CD4-positive, alpha-beta T cell treated with Interleukin-1 beta for 1 hour (primary cell): ENCODE measurements at places on chromosomes 1 and 21.

- no peak for DNase-seq
These were observed 46.0 kb downstream of the PKP1 start for GRCh38 chr1:201329286-201329685.

DNA sequence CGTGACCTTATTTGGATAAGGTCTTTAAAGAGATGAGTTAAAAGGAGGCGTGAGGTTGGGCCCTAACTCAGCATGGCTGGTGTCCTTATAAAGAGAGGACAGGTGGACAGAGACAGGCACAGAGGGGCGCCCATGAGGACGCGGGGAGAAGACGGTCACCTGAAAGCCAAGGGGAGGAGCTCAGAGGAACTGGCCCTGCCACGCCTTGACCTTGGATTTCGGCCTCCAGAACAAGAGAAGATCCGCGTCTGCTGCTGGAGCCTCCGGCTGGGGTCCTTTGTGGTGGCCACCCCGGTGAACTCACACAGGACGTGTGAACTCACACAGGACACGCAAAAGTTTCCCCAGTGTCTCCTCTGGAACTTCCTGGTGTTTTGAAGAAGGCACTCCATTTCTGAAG lies 122.7 kb downstream of the SIK1 start:
- no peak for DNase-seq

- no peak for DNase-seq
These were observed 69.4 kb upstream of the ROR1 start for GRCh38 chr1:63704443-63704842.

GRCh38 chr21:33495743-33496142 lies 4.2 kb upstream of the DNAJC28 start:
- DNase-seq = no peak

GRCh38 chr1:38243106-38243505 lies 196.5 kb upstream of the POU3F1 start:
- no peak for DNase-seq

DNA sequence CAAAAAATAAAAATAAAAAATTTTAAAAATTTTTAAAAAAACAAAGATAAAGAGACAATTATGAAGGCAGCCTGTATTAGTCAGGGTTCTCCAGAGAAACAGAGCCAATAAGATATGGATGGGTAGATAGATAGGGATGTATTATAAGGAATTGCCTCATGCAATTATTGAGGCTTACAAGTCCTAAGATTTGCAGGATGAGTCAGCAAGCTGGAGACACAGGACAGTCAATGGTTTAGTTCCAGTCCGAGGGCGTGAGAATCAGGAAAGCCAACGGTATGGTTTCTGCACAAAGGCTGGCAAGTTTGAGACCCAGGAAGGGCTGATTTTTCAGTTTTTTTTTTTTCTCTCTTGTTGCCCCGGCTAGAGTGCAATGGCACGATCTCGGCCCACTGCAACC lies 24.1 kb upstream of the EIF4G3 start:
- no peak for DNase-seq

- no peak for DNase-seq
These were observed 75.7 kb upstream of the KIF26B start for GRCh38 chr1:245079021-245079609.

- no peak for DNase-seq
These were observed 295.9 kb downstream of the NTNG1 start for GRCh38 chr1:107436552-107437241.

DNA sequence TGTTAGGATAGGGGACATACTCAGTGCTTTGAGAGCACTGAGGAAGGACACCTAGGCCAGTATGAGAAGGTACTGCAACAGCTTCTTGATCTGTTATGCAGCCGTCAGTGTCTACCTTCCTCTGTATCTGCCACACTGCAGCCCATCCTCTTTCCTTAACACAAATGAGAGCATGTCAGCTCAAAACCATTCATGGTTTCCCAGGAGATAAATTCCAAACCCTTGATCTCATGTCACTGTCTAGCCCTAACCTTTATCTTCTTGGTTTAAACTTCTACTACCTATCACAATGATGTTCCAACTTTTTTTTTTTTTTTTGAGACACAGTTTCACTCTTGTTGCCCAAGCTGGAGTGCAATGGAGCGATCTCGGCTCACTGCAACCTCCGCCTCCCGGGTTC lies 1.4 kb downstream of the ZMYND12 start:
- DNase-seq = no peak

DNA sequence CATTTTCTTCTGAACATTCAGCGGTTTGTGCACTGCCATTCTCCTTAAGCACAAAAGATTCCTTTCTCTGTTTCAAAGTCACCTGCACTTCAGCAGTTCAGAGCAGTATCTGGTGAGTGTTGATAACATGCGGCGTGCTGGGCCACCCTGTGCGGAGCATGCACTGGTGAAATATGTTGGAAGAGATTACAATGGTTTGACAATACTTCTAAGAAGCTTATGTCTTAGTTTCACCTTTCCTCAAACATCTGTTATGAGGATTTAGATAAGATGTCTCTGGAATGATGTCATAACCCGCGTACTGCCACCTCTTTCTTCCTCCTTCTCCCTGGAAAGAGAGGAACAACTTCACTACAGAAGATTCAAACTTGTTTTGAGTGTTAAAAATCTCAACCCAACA lies 650.3 kb downstream of the AJAP1 start:
- DNase-seq = no peak

DNA sequence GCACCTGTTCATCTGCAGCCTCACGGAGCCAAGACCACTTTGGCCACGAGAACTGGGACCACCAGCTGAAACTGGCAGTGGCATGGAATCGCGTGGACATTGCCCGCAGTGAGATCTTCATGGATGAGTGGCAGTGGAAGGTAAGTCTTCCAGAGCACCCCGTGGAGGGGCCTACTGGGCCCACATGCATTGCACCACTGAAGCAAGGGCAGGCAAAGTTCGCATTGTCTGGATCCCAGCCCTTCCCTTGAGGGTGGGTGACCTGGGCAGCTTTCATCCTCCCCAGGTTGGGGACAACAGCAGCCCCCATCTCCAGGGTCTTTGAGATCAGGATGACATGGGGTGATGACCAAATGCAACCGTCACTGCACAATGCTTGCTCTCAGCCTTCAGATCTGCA lies 37.5 kb downstream of the TRPM2 start:
- no peak for DNase-seq

GRCh38 chr1:6090288-6090687 lies 44.6 kb downstream of the KCNAB2 start:
- no peak for DNase-seq

DNA sequence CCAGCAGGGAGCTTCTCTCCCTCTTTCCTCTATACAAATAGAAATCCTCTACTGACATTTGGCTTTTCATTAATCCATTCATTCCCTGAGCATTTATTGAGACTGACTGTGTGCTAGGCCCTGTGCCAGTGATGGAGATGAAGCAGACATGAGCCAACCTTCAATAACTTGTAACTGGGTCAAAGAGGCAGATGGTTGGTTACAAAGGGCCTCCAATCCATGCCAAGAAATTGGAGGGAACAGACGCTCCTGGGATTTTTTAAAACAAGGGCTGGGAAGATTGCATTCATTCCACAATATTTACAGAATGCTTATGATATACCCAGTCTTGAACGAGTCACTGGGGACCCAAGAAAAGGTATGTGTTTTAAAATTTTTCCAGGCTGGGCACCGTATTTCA lies 6.2 kb downstream of the HPCAL4 start:
- no peak for DNase-seq

DNA sequence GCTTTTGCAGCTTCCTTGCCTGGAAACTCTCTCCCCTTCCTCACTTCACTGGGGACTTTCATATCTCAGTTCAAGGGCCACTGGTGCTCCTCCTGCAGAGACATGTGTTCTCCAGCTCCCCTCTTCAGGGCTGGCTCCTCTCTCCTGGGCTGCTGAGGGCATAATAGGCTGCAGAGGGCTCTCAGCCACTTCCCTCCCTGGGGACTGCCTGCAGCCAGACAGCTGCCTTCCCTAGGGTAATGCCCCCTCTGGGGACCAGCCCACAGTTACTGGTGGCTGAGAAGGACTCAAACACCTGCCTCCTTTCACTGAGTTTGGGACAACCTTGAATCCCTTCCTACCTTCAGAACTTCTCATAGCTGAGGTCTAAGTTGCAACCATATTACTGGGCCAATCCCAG lies 104.8 kb upstream of the POU3F1 start:
- DNase-seq = no peak

GRCh38 chr1:218467101-218468072 lies 122.3 kb downstream of the TGFB2 start:
- no peak for DNase-seq

DNA sequence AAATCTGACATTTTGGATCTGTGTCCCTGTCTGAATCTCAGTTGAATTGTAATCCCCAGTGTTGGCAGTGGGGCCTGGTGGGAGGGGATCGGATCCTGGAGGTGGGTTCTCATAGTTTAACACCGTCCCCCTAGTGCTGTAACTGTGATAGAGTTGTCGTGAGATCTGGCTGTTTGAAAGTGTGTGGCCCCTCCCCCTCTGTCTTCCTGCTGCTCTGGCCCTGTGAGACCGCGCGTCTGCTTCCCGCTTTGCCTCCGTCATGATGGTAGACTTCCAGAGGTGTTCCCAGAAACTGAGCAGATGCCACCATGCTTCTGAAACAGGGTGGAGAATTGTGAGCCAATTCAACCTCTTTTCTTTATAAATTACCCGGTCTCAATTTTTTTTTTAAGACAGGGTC lies 25.0 kb downstream of the AGPAT3 start:
- no peak for DNase-seq

GRCh38 chr1:113226148-113226547 lies 153.2 kb downstream of the LRIG2 start:
- DNase-seq = no peak

DNA sequence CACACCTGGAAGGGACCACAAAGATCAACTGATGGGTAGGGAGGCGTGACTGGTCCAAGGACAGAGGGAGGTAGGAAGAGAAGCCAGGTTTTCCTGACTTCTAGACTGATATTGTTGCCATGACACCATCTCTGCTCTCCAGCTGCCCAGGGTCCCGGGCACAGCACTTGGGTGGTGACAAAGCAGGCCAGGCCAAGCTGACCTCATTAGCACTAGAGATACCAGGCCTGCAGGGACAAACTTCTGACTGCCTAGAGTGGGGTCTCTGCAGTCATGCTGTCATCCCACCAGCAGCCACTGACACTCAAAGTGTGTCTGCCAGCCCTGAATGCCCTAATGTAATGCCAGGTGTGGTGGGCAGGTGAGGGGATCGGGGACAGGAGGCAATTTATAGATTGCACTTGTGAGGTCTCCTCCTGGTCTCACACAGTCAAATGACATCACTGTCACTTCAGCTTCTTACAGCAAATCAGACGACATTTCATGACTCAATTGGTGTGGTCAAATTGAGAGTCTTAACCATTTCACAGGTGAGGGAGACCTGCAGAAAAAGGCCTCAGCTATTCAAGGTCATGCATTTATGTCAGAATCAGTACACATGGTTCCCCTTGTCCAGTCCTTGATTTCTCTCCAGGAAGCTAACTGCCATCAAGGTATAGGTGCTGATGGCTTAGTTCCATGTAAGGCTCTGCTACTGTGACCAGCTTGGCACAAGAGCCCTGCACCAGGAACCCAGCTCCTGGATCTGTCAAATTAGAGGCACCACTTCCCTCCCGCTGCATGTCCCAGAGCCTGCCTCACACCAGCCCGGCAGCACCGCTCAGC lies 2.7 kb downstream of the SLC9A1 start:
- no peak for DNase-seq

DNA sequence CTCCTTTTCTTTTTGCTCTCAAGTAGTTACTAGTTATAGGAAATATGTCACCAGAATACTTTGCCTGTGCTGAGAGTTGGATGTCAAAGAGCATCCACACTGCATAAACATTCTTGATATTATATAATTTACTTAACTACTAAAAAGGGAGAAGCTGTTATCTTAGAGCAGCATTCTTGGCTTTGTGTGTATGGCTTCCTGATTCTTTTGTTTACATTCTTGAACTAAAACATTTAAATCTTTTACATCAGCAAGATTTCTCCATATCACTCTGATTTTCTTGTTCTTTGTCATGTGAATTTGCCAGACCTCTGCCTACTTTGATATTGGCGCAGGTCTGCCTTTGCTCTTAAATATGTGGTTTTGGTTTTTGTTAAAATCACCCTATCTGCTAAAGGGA lies 48.8 kb downstream of the SUCO start:
- no peak for DNase-seq

- DNase-seq = no peak
These were observed 202.5 kb upstream of the LYPLAL1 start for GRCh38 chr1:218971156-218971555.

DNA sequence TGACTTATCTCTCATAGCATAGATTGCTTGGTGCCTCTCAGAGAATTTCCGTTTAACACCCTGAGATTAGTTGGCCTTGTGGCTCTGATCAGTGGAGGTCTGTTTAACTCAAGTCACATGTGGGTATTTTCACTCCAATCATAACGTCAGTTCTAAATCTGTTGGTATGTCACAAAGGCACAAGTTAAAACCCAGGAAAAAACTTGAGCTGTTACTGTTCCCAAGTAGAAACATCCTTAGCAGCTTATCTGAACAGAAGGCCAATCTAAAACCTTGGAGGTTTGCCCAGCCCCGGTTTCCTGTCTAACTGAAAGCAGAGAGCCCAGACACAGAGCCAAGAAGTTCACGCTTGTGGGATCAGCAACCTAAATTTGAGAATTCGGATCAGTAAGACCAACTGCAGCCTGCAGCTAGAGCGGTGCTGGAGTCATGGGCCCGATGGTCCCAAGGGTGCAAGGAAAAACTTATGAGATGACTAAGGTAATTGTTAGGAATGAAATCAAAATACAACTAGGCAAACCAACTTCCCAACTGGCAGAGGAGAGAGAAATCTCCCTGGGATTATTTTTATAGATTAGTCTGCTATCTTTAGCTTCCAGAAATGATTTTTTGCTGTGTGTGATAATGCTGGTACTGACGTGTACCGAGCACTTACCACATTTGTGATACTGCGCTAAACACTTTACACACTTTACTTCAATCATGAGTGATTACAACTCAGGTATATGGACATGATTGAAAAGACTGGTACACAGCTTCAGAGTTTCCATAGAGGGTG lies 90.2 kb upstream of the C1orf21 start:
- DNase-seq = no peak

- no peak for DNase-seq
These were observed 203.0 kb downstream of the TGFB2 start for GRCh38 chr1:218547957-218548730.

DNA sequence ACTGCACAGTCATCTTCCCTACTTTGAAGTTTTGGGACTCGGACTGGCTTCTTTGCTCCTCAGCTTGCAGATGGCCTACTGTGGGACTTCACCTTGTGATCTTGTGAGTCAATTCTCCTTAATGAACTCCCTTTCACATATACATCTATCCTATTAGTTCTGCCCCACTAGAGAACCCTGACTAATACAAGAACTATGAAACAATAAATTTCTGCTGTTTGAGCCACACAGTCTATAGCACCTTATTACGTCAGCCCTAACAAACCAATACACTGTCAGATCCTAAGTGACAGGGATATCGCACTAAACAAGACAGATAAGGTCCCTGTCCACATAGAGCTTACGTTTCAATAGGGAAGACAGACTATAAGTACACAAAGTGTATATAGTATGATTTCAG lies 120.1 kb downstream of the PLPP3 start:
- no peak for DNase-seq

DNA sequence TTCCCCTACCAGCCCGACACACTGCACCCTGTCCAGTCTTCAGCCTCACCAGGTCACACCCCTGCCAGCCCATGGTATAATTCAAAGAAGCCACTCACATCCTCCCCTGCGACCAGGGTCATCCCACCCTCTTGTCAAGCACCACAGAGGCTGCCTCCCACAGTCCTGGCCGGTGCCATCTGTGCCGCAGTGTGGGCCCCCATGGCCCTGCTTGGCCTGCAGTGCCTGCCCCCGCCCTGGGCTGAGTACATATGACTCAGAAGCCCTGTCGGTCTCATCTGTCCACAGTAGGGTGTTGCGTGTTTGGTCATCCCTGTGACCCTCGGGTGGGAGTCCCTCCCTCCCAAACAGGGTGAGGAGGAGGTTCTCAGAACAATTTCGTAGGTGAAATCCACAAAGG lies 190.8 kb upstream of the AJAP1 start:
- DNase-seq = no peak
